ENCODE measurements at places on chromosomes 16 and 17.

- no peak for DNase-seq
These were observed 156.0 kb upstream of the SALL1 start for GRCh38 chr16:51306886-51307595.

DNA sequence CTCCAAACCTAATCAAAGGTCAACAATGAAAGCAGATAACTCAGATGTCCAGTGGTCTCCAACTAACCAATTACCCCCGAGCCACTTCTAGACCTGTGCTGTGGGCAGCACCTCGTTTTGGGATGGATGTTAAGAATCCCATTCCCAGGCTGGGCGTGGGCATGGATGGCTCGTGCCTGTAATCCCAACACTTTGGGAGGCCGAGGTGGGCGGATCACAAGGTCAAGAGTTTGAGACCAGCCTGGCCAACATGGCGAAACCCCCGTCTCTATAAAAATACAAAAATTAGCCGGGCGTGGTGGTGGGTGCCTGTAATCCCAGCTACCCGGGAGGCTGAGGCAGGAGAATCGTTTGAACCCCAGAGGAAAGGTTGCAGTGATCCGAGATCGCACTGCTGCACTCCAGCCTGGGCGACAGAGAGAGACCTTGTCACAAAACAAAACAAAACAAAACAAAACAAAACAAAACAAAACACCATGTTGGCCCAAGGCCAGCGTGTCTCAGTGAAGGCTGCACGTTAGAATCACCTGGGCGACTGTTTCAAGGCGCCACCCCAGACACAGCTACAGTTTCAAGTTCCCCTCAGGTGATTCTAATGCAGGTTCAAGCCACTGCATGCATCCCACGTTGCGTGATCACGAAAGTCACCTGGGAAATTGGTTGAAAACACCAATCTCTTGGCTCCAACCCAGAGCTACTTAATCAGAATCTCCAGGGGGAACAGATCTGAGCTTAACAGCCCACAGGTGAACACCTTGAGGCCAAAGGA is 21.3 kb downstream of the COX4I1 start:
- no peak for DNase-seq

GRCh38 chr16:79725051-79725450 is 124.5 kb upstream of the MAF start:
- no peak for DNase-seq

GRCh38 chr16:24838554-24839266 is 7.1 kb upstream of the SLC5A11 start:
- DNase-seq: peak; percentile 48

DNA sequence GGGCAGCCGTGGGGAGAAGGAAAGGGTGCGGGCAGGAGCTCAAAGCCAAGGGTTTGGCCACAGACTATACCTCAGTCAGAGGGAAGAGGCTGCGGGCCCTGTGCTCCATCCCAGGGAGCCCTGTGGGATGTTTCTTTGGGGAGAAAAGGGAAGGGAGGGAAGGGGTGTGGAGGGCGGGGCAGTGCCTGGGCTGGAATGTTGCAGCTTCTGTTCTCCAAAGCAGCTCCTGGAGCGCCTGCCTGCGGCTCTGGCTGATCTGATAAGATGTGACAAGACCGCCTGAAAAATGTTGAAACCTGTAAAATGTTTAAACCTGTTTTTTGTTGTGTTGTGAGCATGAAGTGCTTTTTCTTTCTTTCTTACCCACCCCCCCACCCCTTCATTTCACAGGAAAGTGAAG is 32.8 kb downstream of the WNT3 start:
- no peak for DNase-seq

- no peak for DNase-seq
These were observed 72.8 kb downstream of the CACNG3 start for GRCh38 chr16:24328835-24329452.

- no peak for DNase-seq
These were observed 9.8 kb downstream of the FASN start for GRCh38 chr17:82087961-82088837.
